ENCODE measurements at places on chromosomes 4 and X. TPM values are rescaled to one million over a fixed set of nuclear protein-coding genes. Genes with fewer than 3 reads are reported as not detected.

DNA sequence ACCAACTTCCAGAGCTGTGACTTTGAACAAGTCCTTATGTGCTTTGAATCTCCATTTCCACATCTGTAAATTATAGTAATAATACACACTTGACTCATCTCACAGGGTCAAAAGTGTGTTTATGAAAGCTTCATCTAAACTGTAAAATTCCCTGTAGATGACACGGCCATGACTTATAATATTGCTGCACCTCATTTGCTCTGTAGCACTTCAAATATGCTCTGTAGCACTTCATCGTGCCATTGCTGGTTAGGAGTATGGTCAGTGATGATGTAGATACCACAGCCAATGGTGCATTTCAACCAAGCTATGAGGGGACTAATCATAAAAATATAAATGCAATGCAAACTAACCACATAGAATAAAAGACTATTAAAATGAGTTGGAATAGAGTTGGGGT, 318.6 kb downstream of the ANK2 start:
- no peak for DNase-seq

GRCh38 chrX:155774387-155774786, 106.8 kb upstream of the VAMP7 start:
- DNase-seq = no peak

The KLHL5 gene
- 45.4 TPM for total RNA-seq

The CCSER1 gene
- 9.7 TPM for total RNA-seq

The CD40LG gene
- total RNA-seq = not detected

The MAML3 gene
- 7.3 TPM for total RNA-seq

The GATA1 gene
- not detected for total RNA-seq

- DNase-seq = no peak
These were observed 35.3 kb upstream of the ACSL1 start for GRCh38 chr4:184861047-184861446.

GRCh38 chr4:18056030-18056429, 34.5 kb upstream of the LCORL start:
- no peak for DNase-seq

DNA sequence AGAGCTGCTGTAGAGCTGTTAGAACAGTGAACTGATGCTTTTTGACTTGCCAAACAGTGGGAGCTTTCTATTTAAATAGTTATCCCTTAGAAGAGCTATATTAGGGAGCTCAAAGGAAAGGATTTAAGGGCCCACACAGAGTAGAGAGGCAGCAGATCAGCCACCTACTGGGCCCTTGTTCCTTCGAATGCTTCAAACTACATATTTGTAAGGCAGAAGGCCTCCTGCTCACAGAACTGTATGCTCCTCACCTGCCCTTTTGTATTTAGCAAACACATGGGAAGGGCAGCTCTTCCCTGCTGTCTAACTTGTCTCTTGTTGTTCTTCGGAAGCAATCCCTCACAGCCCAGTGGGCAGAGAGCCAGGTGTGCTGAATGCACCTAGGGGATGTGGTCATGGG, 38.0 kb downstream of the IL1RAPL1 start:
- DNase-seq = no peak

DNA sequence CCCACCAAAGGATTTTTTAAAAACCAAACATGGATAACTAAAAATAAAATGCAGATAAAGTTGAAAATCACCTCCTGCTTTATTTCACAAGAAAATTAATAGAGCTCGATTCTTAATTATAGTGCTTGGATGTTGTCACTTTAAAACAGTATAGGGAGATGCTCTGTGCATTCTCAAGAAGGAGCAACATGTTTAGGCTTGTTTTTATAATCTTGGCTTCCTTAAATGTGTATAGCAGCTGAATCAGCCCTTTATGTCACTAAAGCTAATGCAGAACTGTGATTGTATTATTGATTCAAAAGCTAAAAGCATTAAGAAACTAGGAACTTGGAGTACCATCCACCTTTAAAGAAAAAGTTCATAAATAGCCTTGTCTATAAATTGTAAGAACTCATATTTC, 12.9 kb downstream of the UTP3 start:
- no peak for DNase-seq

DNA sequence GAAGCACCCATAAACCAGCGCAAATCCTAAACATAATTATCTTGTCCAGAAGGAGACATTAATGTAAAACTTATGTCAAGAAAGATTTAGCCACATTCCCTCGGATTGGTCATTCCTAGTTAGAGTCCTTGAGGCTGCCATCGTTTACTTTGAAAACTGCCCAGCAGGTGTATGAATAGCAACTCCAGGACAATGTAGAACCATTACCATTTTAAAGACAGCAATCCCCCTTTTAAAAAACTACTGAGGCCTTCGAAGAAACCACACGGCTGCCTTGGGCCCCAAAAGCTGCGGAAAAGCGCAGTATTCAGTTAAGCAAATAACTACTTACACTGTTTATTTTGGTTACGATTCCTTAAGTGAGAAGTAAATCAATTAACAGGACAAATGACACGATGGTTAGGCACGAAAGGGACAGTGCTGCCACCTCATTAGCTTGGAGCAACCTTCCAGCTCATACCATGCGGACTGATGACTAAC, 822 bp upstream of the SGMS2 start:
- no peak for DNase-seq

- no peak for DNase-seq
These were observed 1454.1 kb downstream of the PCDH19 start for GRCh38 chrX:98956014-98956413.

The CLCN4 gene
- total RNA-seq = 2.6 TPM

DNA sequence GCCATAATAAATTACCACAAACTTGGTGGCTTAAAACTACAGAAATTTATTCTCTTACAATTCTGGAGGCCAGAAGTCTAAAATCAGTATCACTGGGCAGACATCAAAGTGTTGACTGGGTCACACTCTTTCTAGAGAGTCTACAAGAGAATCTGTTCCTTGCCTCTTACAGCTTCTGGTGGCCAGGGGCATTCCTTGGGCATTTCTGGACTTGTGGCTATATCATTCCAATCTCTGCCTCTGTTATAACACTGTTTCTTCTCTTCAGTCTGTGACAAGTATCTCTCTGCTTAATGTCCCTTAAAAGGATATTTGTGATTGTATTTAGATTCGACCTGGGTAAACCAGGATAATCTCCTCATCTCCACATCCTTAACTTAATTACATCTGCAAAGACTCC, 207.3 kb upstream of the DCAF8L1 start:
- no peak for DNase-seq

GRCh38 chr4:85938062-85938461, 421.8 kb downstream of the MAPK10 start:
- DNase-seq = no peak

- no peak for DNase-seq
These were observed 9.8 kb upstream of the PCDH18 start for GRCh38 chr4:137541876-137542646.

- DNase-seq = no peak
These were observed 1718.0 kb upstream of the PCDH7 start for GRCh38 chr4:29002151-29002550.
